BE2C (cell line): ENCODE measurements at places on chromosomes 5 and 9.

DNA sequence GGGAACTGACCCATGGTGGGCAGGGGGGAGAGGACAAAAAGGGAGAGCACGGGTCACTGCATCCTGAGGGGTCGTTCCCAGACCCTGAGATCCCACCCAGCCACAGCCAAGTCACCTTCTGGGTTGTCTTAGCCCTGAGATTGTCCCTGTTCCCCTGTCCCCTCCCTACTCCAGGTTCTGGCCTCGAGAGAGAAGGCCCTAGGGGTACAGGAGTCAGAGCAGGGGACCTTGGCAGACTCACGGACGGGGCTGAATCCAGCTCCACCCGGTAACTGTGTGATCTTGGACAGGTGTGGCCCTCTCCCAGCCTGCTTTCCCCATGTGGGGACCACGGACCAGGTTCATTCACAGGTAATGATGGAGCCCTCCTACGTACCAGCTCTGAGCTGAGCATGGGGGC, 11.2 kb upstream of the CERCAM start:
- no peak for DNase-seq

- DNase-seq, result no peak
Observed at GRCh38 chr5:139903450-139903794, 107.8 kb downstream of the PSD2 start.

DNA sequence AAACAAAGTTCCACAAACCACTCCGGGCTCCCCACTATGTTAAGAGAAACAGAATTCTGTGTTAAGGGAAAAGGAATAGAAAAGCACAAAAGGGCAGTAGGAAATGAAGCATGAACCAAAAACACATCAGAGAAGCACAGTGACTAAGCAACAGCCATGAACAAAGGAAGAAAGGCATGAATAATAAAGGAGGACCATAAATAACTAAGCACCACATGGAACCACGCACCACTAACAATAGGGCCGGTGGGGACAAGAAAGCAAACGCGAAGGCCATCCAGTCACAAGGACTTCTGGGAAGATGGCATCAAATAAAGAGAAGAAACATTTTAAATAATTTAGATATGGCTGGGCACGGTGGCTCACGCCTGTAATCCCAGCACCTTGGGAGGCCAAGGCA, 18.0 kb downstream of the PRUNE2 start:
- no peak for DNase-seq

GRCh38 chr5:74306845-74307244, 333.7 kb downstream of the ENC1 start:
- DNase-seq, result no peak

DNA sequence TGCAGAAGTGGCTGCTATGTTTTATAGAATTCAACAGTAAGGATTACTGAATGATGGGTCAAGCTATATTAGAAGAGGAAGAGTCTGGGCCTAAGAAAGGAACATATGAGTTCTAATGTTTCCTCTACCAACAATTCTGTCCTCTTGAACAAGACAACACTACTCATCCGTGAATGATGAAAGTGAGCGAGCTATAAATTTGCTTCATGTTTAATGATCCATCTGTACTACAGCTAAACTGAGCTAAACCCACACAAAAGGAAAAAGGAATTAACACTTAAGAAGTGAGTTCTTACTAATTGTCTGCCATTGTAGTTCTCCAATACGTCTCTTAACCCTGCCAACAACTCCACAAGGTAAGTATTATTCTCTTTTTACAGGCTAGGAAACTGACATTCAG, 204.4 kb downstream of the GLIS3 start:
- DNase-seq, result no peak

GRCh38 chr9:133788045-133788818, 50.1 kb upstream of the SARDH start:
- no peak for DNase-seq

DNA sequence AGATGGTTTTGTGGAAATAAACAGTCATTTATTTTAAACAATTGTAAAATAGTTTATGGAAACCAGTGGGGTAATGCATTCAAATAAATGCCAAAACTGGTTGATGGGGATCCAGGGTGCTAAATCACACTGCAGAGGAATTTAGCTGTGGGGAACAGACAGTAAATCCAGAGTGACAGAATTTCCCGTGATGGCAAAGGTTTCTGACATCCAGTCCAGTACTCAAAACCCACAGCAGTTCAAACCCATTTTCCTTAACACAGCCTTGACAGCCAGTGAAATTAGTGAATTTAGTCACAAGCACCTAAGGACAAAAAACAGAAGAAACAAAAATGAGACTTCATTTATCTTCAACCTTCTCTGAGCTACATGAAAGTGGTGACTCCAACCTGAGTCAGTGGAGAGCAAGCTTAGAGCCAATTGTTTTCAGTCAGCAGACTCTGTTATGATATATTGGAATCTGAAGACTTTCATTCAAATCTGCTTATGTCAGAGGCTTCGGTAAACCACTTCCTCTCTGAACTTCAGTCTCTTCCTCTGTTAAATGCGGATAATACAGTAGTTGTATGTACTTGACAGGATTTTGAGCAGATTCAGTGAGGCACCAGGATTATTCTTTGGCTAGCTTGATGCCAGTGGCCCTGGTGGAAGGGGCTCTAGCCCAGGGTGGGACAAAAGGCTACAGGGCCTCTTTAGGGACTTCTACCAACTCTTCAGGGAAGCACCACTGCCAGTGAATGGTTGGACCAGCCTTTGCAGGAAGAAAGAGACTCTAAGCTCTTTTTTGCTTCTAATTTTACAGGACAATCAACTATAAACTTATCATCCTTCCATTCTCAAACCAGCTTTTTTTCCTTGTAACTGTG, 185.3 kb downstream of the MAPKAP1 start:
- no peak for DNase-seq

- DNase-seq, result no peak
Observed at GRCh38 chr5:89377767-89378455, 494.9 kb upstream of the MEF2C start.

DNA sequence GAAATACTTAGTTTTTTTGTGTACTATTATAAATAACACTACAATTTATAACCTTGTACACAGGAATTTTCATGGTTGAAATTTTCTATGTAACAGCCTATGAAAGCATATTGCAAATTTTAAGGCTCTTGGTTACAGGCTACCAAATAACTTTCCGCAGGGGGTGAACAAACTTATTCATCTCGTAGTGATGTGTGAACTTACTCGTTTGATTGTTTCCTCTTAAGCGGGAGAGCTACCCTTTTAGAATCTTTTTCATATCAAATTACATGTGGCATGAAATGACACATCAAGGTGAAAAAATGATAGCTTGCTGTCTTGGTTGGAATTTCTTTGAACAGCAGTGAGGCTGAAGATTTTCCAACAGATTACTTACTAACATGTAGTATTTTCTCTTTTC, 90.8 kb upstream of the GNA14 start:
- DNase-seq, result no peak

DNA sequence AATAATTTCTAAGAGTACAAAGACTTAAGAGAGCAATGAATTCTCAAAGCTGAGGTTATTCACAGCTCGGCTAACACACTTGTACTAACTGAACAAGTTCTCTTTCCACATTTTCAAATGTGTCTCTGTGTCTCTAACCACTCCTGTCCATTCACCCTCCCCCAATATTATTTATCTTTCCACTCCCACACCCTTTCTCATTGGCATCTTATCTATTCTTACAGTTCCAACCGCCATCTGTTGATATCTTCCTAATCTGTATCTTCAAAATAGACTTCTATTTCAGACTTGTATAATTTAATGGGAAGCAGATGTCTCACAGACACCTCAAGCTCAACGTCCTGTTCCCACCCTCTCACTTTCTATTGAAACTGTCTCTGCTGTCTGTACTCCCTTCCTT, 205.9 kb downstream of the ANXA1 start:
- DNase-seq, result no peak

GRCh38 chr9:132862533-132862932, 15.6 kb downstream of the AK8 start:
- DNase-seq, result no peak

- DNase-seq, result peak; percentile 23
Observed at GRCh38 chr5:55982957-55983381, 11.8 kb downstream of the IL6ST start.

DNA sequence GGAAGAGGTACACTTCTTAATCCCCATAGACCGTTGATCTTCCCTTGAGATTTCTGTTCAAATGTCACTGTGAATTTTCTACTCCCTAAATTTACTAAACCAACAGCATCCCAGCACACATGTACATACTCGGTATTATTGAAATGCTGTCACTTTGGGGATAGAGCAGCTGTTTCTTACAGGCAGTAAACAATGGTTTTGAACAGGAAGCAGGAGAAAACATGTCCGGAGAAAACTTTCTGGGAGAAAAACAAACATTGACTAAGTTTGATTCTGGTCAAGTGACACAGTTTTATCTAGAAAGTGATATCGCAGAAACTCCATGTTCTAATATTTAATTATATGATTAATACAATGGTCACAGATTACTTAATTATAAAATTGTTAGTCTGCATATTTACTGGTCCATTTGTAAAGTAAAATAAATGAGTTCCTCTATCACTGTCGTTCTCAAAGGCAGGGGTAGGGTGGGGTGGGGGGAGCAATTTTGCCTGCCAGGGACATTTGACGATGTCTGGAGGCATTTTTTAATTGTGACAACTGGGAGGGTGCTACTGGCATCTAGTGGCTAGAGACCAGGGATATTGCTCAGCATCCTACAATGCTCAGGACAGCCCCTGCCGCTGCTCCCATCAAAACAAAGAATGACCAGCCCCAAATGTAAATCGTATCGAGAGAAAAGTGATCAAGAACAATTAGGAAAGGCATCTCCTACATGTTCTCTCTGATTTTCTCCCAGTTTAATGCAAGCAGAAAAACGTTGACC, 12.2 kb downstream of the TAS2R1 start:
- no peak for DNase-seq

DNA sequence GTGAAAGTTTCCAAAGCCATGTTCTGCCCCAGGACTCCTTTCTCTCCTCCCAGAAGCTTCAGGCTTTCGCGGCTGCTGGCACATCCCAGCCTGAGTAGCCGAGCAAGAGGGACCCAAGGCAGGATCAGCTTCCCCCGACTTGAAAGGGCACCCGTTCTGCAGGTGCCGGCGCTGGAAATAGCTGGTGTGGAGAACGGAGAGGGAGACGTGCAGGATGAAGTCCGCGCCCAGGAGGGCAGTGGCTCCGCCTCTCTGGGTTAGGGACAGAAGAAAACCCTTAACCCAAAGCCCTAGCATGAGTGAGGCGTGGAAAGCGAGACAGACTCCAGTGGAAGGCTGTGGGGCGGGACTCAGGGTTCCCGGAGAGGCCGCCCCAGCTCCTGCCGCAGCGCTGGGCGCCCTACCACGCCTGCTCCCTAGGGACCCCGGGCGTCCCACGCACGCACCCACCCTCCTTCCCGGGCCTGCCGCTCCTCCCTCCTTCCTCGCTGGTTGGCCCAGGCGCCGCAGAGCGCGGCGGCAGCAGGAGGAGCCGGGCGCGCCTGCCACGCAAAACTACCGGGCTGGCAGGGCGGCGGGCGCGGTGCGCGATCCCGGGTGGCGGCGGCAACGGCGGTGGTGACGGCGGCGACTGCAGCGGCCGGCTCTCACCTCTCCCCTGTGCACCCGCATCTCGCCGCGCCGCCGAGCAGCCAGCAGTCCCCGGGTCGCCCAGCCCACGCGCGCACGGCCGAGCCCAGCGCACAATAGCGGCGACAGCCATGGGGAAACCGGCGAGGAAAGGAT, at the start of gene SLC1A1:
TSS of gene SLC1A1 (plus strand) at position 550 of the 786 bp plus-strand sequence. CDS start at position 762, 212 bp downstream.
- DNase-seq, result no peak

GRCh38 chr5:15797116-15797515, 297.1 kb downstream of the FBXL7 start:
- DNase-seq, result no peak

- DNase-seq, result no peak
Observed at GRCh38 chr9:134836406-134836970, 44.1 kb upstream of the FCN2 start.

GRCh38 chr5:146048994-146049703, 56.2 kb downstream of the PLAC8L1 start:
- peak; percentile 47 for DNase-seq

GRCh38 chr9:110058304-110058953, 149.5 kb downstream of the C9orf152 start:
- DNase-seq, result peak; percentile 36

DNA sequence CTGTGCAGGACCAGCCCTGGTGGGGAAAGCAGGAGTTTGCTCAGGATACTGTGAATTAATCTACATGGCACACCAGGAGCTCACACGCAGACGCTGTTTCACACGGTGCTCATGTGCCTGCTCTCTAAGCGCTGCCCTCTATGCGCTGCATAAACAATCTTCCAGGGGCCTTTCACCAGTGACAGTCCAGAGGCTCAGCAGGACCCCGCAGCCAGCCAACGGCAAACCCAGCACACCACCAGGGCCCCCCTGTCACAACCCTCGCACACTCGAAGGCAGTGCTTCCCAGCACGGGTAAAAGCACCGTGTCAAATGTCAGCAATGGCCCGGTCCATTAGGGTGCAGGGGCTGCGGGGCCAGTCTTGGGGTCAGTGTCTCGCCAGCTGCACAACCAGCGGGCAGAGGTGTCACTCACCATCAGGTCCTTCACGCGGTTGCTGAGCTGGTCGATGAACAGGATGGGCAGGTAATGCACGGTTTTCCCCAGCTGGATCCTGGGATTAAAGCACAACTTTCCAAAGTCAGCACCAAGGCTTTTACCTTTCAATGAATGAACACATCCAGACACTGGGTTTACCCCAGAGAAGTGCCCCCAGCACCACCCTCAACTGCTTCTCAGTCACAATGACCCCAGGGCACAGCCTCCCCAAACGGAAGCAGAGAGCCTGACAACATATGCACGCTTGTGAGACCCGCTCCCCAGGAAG, 7.3 kb downstream of the CLPTM1L start:
- no peak for DNase-seq

DNA sequence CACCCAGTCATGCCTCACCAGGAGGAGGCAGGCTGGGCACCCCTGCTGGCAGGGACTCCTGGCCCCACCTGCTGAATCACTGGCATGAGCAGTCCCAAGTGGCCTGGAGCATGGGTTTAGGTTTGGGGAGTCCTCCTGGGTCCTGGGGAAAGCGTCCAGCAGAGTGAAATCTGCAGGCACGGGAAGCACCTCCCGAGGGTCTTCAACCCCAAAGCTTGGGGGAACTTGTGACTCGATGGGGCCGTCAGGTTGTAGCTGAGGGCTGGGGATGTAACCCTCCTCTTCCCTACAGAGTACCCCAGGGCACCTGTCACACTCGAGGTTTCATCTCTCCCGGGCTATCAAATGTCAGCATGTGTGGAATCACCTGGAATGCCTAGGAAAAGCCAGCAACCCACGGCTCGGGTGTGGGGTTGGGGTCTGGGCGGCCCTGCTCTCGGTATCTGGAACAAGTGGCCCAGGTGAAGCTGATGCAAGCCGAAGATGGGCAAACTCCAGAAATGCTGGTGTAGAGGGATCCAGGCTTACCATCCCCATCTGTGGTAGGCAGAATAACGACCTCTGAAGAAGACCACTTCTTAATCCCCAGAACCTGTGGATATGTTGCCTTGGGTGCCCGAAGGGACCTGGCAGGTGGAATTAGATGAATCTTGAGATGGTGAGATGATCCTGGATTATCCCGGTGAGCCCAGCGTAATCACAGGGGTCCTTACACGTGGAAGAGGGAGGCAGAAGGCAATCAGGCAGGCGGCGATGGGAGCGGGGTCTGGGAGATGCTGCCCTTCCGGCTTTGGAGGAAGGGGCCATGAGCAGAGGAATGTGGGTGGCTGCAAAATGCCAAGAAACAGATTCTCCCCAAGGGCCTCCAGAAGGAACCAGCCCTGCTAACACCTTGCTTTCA, 6.1 kb upstream of the RASGEF1C start:
- no peak for DNase-seq
